ENCODE measurements at places on chromosomes 16 and 17.

- DNase-seq: no peak
These were observed 92.6 kb downstream of the DNAH17 start for GRCh38 chr17:78484271-78485246.

DNA sequence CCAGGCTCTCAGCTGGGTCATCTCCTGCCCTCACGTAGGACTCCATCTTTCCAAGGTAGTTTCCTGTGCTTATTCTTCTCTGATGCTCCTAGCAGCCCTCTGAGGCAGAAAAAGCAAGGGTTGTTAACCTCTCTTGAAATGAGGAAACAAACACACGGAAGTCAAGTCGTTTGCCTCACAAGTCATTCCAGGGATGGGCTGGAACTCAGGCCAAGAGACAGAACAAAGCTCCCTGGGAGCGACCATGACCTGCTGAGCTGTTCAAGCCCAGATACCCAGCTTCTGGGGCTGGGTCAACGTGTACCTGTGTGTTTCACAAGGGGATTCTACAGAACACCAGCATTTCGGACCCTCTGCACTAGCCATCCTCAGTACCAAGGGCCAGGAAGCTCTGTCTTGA lies 28.1 kb downstream of the SRL start:
- no peak for DNase-seq

DNA sequence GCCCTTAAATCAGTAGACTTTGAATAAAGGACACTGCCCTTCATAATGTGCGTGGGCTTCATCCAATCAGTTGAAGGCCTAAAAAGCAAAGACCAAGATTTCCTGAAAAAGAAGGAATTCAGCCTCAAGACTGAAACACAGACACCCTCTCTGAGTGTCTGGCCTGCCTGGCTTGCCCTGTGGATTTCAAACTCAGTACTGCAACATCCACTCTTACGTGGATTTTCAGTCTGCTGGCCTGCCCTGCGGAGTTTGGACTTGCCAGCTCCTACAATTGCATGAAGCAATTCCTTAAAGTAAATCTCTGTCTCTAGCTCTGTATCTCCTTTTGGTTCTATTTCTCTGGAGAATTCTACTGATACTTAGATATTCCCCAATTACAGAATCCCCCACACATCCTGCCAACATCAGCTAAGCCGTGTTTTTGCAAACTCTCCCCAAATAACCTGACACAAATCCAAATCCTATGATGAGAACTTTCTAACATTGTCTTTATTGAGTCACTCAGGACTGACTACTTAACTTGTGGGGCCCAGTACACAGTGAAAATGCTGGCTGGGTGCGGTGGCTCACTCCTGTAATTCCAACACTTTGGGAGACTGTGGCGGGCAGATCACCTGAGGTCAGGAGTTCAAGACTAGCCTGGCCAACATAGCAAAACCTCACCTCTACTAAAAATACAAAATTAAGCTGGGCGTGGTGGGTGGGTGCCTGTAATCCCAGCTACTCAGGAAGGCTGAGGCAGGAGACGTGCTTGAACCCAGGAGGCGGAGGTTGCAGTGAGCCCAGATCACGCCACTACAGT lies 7.2 kb upstream of the TNFRSF17 start:
- DNase-seq: no peak

- DNase-seq: no peak
These were observed 22.5 kb downstream of the HMOX2 start for GRCh38 chr16:4498546-4499195.

DNA sequence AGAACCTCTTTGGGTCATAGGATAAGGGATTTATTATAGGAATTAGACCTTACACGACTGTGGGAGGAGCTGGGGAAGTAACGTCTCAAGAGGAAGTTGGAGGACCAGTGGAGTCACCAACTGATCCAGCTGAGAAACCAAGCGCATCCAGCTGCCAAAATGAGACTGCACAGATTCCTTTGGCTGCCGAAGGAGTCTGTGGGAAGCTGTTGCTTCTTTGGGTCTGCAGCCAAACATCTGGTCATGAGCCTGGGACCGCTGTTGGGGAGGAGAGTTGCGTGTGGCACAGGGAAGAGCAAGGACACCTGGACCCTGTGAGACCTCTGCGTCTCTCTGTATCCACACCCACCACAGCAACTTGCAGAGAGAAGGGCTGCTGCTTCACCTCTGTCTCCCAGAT lies 2.4 kb upstream of the NACA2 start:
- no peak for DNase-seq

Data from body of pancreas (tissue), 4 donors.